Central memory CD4-positive, alpha-beta T cell (primary cell): ENCODE measurements at places on chromosomes 3 and 15.

DNA sequence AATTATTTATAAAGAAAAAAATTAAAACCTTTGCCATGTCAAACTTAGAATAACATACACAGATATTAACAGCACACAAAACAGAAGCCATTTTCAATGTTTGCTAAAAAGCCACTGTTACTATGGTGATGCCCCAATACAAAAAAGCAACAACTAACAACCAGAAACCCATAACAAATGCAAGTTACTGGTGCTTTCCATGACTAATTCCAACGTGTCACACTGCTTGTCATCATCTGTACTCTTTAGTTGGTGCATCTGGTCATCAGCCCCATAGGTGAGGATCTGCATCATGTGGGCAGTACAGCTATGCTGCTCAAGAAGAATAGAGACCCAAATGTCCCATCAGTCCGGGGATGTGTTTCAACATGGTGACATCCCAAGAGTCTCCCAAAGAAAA, 52.8 kb downstream of the ATP8B4 start:
- DNase-seq, result no peak

GRCh38 chr3:12886106-12886679, 44.8 kb upstream of the RPL32 start:
- DNase-seq, result no peak

GRCh38 chr15:94130504-94130903, 100.9 kb upstream of the MCTP2 start:
- DNase-seq, result no peak

DNA sequence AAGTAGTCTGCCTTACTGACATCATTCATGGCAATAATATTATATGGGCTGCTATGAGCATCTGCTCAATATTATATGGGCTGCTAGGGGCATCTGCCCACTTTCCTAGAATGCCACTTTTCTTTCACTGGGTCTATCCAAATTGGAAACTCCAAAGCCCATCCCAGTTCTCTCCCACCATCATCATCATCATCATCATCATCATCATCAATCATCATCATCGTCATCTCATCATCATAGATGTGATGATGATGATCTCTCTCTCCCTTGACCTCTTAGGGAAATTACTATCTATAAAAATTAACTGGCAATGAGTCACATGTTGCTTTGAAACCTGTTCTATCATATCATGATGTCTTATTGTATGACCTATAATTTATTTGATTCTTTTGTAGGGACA, 222.0 kb downstream of the TJP1 start:
- no peak for DNase-seq

DNA sequence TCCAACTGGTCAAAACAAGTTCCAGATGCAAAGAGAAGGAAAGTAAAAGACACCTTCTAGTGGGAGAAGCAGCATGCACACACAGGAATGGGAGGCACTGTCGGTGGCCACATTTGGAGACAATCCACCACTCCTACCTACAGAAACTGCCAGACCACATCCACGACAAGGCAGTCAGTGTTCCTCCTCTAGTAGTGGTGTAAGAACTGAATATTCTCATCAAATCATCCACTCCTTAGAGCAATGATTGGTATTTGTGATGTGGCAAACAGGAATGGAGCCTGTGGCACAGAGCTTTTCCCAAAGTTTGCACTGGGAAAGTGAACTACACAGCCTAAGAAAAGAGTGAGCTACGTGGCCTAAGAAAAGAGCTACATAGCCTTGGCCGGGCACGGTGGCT, 5.1 kb upstream of the SPINT1 start:
- DNase-seq, result no peak

DNA sequence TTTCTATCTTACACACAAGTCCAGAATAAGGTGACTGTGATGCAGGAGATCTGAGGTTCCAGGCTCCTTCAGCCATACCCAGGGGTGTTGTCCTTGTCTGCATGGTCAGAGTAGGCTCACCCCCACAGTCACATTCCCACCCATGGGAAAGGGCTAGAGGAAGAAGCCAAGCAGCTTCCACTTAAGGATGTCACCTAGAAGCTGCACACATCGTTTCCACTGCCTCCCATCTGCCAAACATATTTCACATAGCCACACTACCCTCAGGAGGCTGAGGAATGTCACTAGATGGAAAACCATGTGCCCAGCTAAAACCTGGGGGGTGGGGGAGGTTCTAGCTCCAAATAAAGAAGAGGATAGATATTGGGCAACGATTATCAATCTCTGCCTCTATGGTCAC, 58.1 kb downstream of the TMEM39A start:
- DNase-seq, result no peak

DNA sequence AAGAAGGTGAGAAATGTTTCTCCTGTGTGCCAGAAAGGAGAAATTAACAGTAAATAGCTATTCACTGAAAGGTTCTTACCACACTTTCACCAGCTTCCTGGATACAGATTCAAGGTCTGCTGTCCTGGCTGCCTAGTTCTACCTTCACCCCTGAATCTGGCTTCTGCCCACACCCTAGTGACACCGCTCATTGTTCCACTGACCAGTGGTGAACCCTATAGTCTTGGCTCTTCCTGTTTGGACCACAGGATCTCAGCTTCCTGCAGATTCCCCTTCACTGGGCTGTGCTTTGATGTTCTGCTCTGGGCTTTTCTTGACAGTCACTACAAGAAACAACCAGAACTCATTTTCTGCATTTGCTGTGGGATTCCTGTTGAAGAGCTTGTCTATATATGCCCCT, 250.0 kb downstream of the XXYLT1 start:
- DNase-seq, result no peak

DNA sequence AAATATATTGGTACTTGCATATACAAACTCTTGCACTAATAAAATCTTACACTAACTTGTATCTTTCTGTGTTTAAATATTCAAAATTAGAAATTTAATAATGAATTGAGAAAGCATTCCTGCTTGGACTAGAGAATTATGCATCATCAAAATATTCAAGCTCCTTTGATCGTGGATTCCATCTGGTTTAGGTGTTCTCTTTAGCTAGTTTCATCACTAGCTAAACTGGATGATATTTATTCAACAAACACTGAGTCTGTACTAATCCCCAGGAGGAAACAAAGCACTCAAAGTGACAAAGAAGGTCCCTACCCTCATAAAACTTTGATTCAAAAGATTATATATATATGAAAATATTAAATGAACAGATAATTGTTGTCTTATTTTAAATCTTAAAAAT, 1360.9 kb upstream of the ALCAM start:
- no peak for DNase-seq

GRCh38 chr3:15266510-15267376, 60.7 kb downstream of the CAPN7 start:
- no peak for DNase-seq

DNA sequence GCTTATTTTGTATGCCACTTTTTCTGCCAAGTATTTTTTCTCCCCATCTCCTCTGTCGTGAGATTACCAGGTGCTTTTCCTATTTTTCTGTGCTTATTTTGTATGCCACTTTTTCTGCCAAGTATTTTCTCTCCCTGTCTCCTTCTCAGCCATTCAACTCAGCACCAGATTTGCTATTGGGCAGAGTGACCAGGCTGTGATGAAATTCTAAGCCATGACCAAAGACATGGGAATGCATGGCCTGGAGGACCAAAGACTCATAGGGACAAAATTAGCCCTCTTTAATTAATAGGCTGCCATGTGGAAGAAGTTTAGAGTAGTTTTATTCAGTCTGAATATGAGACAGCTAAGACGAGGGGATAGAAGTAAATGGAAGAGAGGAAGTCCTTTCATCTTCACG, 257.4 kb downstream of the SQOR start:
- DNase-seq, result no peak

DNA sequence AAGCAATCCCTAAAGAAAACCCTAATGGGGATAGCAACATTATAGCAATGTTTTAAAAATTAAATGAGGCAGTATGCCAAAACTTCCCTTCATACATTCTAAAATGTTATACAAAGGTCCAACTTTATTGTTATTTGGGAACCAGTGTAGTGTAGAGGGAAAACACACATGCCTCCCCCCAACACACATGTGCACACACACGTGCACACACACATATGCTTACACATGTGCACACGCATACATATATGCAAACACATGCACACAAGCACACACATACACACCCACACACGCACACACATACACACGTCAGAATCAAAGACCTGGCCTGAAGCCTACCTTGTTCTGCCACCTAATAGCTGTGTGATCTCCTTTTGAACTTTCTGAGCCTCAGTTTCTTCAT, 83.3 kb downstream of the SCN11A start:
- no peak for DNase-seq

DNA sequence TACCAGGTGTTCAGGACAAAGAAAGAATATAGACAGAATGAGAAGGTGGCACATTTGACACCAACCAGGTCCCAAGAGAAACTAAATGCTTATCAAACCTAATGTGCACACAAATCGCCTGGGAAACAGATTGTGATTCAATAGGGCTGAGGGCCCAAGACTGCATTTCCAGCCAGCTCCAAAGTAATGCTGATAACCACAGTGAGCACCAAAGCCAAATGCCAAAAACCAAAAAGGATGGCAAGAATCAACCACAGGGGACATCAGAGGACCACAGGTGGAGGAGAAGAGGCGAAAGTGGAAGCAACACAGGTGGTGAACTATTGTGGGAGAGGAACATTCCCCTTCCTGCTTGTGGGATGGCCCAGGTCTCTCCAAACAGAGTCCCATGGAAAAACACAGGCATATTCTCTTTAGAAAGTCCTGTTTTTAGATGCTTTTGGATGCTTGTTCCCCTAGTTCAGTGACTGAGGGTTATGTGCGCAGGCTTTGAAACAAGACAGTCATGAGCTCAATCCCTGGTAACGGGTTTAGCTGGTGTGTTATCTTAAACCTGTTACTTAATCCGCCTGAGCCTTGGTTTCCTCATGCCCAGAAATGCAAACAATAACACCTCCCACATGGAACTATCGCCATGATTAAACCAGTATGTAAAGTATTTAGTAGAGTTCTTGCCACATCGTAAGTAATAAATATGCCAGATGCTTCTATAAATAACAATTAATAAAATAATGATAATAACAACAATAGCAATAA, 241.7 kb downstream of the ATP8B4 start:
- no peak for DNase-seq

DNA sequence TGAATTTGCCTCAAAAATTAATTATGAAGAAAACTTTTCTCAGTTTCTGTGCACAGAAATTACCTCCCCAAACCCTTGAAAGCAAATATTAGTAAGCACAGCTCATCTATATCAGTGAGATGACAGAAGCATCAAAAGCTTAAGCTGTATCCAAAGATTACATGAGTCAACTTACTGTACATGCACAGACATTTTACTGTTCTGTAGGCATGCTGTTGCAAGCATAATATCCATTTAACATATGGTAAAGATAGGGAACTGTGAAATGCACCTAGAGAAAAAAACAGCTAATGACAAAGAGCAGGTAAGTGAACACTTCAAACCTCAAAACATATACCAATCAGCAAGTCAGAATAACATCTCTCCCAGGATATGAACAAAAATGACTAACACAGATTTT, 20.9 kb downstream of the SHOX2 start:
- no peak for DNase-seq

GRCh38 chr3:127894481-127894880, 20.6 kb upstream of the KBTBD12 start:
- DNase-seq, result no peak

GRCh38 chr3:158354713-158355112, 216.3 kb upstream of the MLF1 start:
- no peak for DNase-seq

GRCh38 chr3:141385406-141386125, 17.3 kb downstream of the ZBTB38 start:
- DNase-seq, result no peak

DNA sequence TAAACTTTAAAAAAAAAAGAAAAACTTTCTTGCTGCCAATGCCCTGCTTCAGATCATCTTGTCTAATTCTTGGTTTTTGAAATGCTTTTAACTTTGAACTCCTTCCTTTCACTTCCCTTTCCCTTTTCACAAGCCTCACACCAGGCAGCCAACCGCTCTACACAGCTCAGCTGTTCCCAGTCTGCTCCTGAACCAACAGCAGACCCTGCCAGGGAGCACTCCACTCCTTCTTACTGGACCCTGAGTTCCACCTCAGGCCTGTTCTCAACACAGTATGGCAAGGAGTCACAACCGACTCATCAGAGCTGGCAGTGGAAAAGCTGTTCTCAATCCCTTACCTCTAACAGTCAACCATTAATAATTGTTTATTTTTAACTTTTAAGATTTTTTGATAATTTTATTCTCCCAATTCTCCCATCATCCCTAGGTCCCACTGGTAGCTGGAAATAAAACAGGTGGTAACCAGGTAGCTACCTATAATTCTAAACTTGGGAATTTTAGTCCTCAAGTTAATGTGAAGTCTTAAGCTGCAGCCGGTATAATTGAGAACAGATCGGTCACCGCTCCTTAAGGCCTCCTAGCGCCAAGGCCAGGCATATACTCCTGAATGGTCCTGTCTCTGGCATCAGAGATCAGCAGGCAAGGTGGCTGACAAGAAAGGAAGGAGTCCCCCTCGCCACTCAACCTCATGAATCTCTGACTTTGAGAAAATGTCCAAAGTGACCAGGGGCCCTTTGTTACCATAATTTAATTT, 43.9 kb downstream of the BOC start:
- no peak for DNase-seq

- DNase-seq, result no peak
These were observed 1092.2 kb upstream of the CFAP20DC start for GRCh38 chr3:60142009-60142408.

- DNase-seq, result no peak
These were observed 21.6 kb downstream of the RNU5B-1 start for GRCh38 chr15:65326117-65326526.

DNA sequence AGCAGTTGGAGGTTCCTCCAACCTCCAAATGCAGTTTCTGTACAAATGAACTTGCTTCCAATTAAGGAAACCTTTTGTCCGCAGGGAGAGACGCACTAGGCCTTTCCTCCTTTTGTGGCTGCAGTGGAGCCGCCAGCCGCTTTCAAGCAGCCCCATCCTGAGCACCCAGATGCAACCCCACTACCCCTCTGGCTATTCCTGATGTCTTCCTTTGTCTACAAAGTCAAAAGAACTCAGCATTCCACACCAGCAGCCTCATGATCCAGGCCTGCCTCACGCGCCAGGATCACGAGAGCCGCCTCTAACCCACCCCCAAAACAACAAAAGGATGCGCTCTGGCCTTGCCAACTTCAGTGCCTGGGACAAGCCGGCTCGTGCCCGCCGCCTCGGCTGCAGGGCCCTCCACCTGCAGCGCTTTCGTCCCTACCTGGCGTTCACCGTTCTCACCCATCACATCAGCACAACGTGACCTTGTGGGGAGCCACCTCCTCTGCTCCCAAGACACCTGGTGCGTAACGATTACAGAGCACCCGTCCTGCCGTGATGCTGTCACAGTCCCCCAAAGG, 48.2 kb upstream of the MUC4 start:
- DNase-seq, result no peak
